ENCODE measurements at places on chromosomes 1 and 21.
A peak's percentile ranks its signal among the peaks of the same experiment; 100 is the strongest.

GRCh38 chr1:18608534-18608933, 22.1 kb upstream of the PAX7 start:
- no peak for DNase-seq

DNA sequence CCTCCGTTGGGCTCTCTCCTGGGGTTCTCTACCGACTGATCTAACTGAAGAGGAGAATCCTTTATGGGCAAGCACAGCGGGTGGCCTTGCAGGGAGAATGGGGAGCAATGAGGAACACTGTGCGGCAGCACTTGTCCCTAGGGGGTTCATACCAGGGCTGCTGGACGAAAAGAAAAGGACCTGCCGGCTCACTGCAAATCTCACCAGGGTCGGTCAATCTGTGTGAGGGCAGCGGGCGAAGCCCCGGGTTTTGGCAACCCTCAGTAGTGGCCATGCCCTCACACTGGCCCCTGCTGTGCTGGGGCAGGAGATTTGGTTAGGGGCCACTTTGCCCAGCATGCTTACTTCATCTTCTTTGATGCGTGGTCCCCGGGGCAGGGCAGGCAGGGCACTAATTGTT, 5.9 kb downstream of the LHX9 start:
- DNase-seq = no peak

DNA sequence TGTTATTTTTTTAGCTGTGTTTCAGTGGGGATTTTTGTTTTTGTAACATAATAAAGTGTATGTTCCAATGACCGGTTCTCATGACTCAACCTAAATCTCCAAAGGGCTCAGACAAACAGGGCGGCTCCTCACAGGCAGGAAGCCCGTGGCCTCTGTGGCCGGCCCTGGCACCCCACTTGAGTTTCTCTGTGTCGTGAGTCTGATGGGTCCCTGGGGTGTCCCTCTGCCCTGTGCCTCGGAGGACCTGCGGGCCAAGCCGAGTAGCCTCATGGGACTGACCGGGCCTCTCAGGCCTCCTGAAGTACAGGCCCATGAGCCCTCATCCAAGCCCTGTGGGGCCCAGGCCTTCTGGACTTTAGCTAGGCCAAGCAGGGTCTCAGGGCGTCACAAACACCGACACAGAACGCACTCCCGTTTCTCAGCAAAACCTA, 16.1 kb upstream of the CCDC27 start:
- no peak for DNase-seq

DNA sequence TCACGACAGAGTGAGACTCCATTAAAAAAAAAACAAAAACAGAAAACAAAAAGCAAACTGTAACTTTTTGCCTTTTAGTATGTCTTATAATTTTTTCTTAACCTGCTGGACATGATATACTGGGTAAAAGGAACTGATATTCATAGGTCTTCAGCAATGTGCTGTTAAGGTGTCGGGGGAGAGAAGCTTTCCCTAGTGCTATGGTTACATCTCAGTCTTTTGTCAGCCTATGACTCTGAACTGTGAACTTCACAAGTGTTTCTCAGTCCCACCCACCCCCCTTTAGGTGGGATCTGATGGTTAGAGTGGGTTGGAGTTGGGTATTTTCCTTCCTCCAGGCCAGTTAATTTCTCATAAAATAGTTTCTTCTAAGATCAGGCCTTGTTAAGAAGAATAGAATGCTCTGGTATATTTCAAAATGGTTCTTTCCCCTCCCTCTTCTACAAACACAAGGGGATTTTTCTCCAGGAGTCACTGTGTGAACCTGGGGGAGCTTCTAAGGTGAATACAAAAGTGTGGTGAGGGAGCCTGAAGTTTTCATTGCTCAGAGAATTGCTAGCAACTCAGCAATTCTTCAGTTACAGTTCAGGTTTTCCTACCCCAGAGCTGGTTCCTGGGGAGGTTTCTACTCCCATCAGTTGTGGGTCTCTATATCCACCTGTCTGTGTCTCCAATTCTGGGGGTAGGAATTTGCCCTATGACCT, 16.1 kb upstream of the EDARADD start:
- no peak for DNase-seq

DNA sequence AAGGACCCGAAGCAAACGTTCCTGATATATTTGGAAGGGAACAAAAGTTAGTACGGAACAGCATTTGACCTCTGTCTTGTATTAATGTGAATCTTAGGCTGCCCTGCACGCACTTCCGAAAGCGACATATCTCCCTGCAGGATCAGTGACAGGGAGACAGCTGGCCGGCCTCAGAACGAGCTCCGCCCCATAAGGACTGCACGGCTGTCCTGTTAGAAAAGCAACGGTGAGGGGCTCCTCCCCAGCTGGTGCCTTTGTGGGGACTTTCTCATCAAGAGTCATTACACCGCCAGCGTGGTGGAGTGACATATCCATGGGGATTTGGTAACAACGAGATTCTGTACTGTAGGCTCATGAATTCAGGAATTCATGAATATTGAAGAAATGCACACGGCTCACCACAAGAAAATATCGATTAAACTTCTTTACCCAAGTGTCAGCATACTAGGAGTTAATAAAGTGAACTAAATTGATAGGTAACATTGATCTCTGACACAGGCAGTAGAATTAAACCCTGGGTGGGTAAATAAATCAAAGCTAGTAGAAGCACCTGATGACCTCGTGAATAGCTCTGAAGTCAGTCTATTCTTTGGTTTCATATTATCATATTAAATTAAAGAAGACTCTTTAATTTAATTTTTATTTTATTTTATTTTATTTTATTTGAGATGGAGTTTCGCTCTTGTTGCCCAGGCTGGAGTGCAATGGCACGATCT, 8.1 kb upstream of the GREM2 start:
- DNase-seq = peak; percentile 72

GRCh38 chr1:18739897-18740296, 109.3 kb downstream of the PAX7 start:
- no peak for DNase-seq

- DNase-seq = no peak
Observed at GRCh38 chr1:68919075-68919474, 422.2 kb upstream of the DEPDC1 start.

- DNase-seq = no peak
Observed at GRCh38 chr1:197683895-197684553, 91.3 kb downstream of the DENND1B start.

DNA sequence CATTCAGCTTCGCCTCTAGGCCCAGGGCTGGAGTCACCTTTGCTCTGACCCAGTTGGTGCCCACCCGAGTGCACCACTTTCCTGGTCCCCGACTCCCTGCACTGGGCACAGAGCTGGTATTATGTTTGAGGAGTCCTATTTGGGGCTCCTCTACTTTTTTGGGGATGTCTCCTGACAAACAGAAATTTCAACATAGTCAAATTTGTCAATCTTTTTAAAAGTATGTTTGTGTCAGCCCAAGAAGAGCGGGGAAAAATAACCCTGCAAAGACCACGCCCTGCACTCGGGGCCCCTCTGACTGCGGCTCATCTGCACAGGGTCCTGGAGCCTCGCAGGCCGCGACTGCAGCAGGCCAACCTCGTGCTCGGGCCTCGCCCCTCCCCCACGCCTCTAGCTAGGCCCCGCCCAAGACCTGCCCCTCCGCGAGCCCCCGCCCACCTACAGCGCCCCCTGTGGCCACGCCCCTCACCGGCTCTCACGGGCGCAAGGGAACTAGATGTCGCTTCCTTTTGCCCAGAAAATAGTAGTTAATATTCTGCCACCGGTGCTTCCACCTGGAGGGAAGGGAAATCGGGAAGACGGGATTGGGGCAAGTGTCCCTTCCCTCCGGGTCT, 11.4 kb downstream of the FAM229A start:
- no peak for DNase-seq
